Activated CD8-positive, alpha-beta memory T cell treated with anti-CD3 and anti-CD28 coated beads for 48 hours (primary cell): ENCODE measurements at places on chromosomes 13 and 19.

DNA sequence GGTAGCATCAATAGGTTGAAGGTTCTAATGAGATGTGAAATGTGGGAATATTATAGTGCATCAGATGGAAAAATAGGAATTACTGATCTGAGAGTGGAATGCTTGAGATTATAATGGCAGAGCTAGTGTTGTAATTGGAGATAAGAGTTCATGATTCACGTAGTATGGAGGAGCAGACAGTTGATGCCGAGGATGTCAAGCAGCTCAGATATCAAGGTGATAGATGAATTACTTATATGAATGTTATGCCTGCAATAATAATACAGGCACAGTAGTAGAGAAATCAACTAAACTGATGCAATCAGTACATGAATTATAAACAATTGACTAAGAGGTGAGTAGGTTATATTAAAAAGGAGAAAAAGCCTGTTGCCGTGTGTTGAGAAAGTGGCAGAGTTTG is 793.2 kb upstream of the GPC6 start:
- no peak for DNase-seq

GRCh38 chr19:47897861-47898260 is 11.7 kb upstream of the SULT2A1 start:
- DNase-seq, result no peak

DNA sequence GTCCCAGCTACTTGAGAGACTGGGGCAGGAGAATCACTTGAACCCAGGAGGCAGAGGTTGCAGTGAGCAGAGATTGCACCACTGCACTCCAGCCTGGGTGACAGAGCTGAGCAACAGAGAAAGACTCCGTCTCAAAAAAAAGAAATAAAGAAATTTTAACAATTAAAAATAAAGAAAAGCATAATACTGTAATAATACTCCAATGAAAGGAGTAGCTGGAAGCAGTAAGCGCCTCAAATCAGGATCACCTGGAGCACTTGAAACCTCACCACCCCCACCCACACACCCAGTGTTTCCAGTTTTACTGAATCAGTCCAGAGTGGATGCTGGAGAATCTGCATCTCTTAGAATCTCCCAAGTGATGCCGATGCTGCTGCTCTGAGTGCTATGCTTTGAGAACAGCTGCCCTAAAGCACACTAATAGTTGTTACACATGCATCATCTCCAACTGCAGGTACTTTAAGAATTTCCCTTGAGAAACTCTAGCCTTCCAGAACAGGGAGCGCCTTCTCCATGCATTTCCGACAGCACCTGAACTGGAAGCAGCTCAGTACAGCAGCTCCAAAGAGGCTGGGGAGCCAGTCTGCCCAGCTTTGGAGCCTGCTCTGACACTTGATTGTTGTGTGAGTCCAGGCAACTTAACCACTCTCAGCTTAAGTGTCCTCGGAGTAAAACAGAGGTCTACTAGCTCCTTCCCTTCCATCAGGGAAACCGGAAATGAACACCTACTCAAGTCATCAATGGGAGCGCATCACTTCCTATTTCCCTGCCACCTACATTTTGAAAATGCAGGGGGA is 2.9 kb downstream of the ABCC4 start:
- DNase-seq, result no peak

DNA sequence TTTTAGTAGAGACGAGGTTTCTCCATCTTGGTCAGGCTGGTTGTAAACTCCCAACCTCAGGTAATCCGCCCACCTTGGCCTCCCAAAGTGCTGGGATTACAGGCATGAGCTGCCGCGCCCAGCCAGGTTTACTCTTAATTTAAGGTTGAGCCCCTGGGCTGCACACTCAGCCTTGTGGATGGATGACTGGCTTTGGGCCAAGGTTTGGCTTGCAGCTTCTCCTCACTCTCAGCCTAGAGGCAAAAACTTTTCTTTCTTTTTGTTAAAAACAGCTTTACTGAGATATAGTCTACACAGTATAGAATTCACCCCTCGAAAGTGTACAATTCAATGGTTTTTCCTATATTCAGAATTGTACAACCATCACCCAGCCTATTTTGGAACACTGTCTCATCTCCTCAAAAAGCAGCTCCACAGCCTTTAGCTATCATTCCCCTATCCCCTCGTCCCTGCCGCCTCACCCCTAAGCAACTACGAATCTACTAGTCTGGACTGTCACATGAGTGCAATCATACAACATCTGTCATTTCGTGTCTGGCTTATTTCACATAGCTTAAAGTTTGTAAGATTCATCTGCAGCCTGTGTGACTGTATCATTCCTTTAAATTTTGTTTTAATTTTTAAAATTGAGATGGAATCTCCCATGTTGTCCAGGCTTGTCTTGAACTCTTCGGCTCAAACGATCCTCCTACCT is 14.5 kb upstream of the TSPAN16 start:
- DNase-seq, result no peak
